Glomerular endothelial cell (primary cell): ENCODE measurements at places on chromosomes 4 and X.

- DNase-seq, result no peak
Observed at GRCh38 chrX:101417190-101417589, 9.2 kb downstream of the HNRNPH2 start.

GRCh38 chrX:77900688-77901087 is 1.4 kb downstream of the COX7B start:
- DNase-seq, result no peak

DNA sequence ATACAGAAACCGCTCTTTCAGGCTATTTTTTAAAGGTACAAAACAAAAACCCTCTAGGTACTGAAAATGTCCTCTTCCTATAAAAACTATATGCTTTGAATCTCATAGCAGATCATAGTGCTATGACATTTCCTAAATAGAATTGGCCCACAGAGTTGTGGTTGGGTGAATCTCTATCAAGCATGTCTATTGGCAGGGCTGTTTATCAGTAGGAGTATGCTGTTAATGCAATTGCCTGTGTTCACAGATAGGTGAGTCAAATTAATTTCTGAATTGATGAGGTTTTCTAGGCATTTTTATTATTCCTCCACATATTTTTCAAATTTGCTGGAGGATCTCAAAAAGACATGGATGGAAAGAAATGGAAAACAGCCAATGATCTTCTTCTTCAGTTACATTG is 73.9 kb downstream of the QRFPR start:
- DNase-seq, result no peak

GRCh38 chr4:141905751-141906150 is 269.4 kb downstream of the IL15 start:
- DNase-seq, result no peak

DNA sequence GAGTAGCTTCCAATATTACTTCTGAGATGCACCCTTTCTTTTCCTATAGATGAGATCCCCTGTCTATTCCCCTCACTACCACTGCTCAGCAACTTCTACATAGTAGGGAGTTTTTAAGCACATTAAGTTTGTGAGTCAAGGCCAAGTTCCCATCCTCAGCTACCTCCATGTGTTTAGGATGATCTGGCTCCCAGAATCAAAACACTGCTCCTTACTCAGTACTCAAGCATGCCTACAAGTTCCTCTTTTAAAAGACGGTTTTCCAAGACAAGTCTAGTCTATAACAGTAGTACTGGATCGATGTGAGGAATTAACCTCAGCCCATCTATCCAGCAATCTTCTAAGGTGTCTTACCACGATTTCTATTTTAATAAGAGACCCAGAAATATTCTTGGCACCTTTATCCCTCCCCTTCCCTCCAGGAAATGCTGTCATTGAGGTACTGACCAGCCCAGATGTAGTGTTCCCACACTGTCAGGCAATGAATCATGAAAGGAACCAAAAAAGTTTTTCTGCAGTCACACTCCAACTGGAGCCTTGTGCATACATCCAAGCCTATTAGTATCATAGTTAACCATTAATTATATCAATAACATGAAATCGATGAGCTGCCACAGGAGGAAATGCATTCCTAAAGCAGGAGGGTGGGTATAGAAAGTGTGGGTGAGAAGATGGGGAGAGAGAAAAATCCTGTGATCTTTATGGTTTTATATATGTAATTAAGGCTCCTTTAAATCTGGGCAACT is 29.6 kb downstream of the AREG start:
- peak; percentile 36 for DNase-seq

- no peak for DNase-seq
Observed at GRCh38 chr4:5921101-5921980, 28.5 kb upstream of the CRMP1 start.

DNA sequence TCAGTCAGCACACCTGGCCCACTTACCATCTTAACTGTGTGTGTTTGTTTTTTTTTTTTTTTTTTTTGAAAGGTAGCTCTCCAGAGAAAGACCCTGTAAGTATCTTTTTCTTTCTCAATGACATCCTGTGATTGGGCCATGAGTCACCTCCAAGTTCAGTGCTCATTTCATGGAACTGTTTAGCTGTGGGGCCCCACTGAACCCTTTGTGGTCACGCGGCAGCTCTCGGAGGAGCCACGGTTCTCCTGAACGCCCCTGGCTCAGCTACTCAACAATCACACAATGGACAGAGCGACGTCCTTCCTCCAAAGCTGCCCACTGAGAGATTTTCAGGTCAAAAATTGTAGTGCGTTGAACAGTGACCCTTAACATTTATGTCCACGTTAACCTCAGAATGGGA is 14.2 kb upstream of the IL3RA start:
- DNase-seq, result no peak

DNA sequence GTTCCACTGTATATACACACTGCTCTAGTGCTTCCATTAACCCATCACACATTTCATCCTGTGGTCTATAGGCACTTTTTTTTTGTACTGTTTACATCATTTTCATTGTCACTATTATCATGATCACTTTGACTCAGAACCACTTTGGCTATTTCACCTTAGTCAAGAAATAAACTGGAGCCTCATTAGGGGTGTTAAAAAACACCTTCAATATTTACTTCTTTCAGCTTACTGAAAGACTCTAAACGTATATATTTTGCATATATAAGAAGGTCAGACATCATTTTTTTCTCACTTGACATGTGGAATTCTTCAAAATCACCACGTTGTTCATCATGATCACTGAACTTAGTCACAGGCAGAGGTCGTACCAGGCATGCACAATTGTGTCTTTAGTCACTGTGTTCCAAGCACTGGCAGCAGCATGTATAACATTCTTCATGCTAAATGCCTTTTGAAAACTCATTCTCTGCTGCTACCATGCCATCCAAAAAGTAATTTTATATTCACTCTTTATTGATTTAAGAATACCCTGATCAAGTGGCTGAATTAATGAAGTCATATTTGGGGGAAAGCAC is 229.2 kb upstream of the ARSJ start:
- no peak for DNase-seq

DNA sequence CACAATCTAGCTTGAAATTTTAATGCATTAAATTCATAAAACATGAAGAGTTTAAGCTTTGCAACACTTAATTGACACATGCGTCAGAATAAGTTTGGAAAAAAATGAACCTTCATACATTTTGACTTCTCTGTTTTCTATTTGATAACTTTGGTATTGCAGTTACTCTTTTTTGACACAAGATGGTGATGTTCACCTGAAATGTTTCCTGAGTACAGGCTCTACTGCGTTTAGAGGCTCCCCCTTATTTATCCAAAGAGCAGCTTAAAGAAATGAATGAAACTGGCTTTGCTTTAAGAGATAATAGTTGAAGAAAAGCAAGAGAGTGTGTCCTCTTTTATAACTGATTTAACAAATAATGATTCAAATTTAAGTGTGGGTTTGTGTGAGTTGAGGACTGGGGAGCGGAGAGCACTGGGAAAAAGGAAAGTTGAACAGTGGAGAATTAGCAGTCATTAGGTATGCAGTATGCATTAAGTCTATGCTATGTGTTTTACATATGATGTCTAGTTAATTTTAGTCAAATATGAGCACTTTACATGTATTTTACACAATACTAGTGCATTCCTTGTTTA is 180.6 kb upstream of the NUDT6 start:
- peak; percentile 25 for DNase-seq

DNA sequence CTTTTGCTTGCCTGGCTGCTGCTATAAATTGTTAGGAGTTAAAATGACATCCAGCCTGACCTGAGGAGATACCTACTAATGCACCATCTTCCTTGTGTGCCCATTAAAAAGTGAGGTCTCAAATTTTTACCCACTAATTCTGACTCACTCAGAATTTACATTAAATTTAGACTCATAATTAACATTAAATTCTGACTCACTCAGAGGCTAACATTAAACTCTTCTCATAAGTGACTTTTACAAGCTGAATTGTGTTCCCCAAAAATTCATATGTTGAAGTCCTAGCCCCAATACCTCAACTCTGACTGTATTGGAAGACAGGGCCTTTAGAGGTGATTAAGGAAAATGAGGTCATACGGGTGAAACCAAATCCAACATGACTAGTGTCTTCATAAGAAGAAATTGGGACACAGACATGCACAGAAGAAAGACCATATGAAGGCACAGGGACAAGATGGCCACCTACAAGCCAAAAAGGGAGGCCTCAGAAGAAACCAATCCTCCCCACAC is 11.8 kb downstream of the CASP6 start:
- DNase-seq, result no peak

- DNase-seq, result no peak
Observed at GRCh38 chr4:128347930-128348660, 60.5 kb upstream of the PGRMC2 start.

GRCh38 chr4:4914059-4914820 is 54.8 kb downstream of the MSX1 start:
- DNase-seq, result no peak

DNA sequence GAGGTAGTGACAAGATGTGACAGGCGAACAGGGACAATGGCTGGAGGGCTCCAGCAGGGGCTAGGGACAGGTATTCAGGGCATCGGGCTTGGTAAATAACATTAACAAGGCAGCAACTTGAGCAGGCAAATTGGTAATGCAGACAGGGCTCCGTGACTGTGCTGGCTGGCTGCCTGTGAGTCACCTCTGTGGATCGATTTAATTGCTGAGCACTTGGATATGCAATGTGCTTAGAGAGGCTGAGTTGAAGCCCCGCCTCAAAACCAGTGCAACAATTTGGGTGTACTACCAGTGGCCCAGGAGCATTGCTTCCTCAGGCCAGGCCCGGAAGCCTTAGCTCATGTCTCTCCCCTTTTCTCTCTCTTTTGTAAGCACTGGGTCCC is 19.5 kb downstream of the CNGA2 start:
- DNase-seq, result no peak
